Activated CD4-positive, alpha-beta memory T cell treated with anti-CD3 and anti-CD28 coated beads, Interleukin-2, amount 10 ng/mL, durations not matched to agents 7 days and 5 days (primary cell): ENCODE measurements at places on chromosomes 5 and 9. TPM values are rescaled to one million over a fixed set of nuclear protein-coding genes. Genes with fewer than 3 reads are reported as not detected.
A peak's percentile ranks its signal among the peaks of the same experiment; 100 is the strongest.

GRCh38 chr5:178332210-178332641 is 99.6 kb upstream of the PHYKPL start:
- no peaks in the 10 kb centered on the region for H3K36me3 ChIP-seq
- no peak overlapping the region for H3K4me3 ChIP-seq
- H3K27ac ChIP-seq = no peak overlapping the region
- peaks cover 2% of the 10 kb centered on the region for H3K4me1 ChIP-seq

GRCh38 chr5:118557251-118557661 is 431.1 kb downstream of the DTWD2 start:
- no peak overlapping the region for H3K4me3 ChIP-seq
- H3K4me1 ChIP-seq = no peaks in the 10 kb centered on the region
- no peaks in the 10 kb centered on the region for H3K36me3 ChIP-seq

The PAXX gene
- 64.4 TPM for total RNA-seq

GRCh38 chr5:135140446-135141204 is 106.6 kb upstream of the PITX1 start:
- H3K27me3 ChIP-seq = peaks cover 11% of the 10 kb centered on the region
- H3K4me3 ChIP-seq = no peak overlapping the region
- H3K27ac ChIP-seq = no peak overlapping the region
- H3K36me3 ChIP-seq = no peaks in the 10 kb centered on the region
- DNase-seq = no peak
- no peaks in the 10 kb centered on the region for H3K4me1 ChIP-seq

DNA sequence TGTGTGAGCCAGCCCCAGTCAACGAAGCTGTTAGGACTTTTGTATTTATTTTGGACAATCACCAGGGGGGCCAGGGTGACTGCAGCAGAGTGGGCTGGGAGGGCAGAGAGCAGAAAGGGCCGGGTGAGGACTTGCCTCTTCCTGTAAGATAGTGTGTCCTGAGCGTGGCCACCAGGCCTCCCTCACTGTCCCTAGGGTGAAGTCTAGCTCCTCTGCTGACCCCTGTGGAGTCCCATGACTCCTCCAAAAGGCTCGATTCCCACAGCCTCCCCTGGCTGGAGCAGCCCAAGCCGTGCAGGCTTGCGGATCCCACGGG is 147.8 kb downstream of the RXRA start:
- DNase-seq = no peak
- no peak overlapping the region for H3K27ac ChIP-seq
- no peak overlapping the region for H3K4me3 ChIP-seq

- H3K36me3 ChIP-seq = no peaks in the 10 kb centered on the region
- no peak overlapping the region for H3K4me3 ChIP-seq
These were observed 169.6 kb downstream of the MELK start for GRCh38 chr9:36742264-36742663.

GRCh38 chr9:131500939-131501541 is 1.7 kb upstream of the POMT1 start:
- DNase-seq = peak; percentile 71
- peak overlapping the region; percentile 60 for H3K4me3 ChIP-seq
- H3K36me3 ChIP-seq = peaks cover 31% of the 10 kb centered on the region
- no peaks in the 10 kb centered on the region for H3K27me3 ChIP-seq
- H3K27ac ChIP-seq = peak overlapping the region; percentile 88
- peaks cover 57% of the 10 kb centered on the region for H3K4me1 ChIP-seq
